ENCODE measurements at places on chromosomes 6 and 20.

DNA sequence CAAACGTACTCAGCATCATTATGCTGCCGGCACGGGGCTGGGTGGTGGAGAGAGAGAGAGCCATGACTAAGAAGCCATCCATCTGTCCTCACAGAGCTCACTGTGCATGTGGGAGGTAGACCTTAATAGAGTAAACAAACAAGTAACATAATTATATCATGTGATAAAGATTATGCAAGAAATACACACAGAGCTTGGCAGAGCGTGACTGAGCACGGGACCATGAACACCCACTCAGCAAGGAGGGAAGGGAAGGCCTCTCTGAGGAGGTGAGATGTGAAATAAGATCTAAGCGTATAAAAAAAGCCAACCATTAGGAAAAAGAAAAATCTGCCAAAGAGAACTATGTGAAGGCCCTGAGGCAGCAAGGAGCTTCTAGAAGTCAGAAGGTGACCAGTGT is 207.5 kb downstream of the PTPRT start:
- DNase-seq: no peak

DNA sequence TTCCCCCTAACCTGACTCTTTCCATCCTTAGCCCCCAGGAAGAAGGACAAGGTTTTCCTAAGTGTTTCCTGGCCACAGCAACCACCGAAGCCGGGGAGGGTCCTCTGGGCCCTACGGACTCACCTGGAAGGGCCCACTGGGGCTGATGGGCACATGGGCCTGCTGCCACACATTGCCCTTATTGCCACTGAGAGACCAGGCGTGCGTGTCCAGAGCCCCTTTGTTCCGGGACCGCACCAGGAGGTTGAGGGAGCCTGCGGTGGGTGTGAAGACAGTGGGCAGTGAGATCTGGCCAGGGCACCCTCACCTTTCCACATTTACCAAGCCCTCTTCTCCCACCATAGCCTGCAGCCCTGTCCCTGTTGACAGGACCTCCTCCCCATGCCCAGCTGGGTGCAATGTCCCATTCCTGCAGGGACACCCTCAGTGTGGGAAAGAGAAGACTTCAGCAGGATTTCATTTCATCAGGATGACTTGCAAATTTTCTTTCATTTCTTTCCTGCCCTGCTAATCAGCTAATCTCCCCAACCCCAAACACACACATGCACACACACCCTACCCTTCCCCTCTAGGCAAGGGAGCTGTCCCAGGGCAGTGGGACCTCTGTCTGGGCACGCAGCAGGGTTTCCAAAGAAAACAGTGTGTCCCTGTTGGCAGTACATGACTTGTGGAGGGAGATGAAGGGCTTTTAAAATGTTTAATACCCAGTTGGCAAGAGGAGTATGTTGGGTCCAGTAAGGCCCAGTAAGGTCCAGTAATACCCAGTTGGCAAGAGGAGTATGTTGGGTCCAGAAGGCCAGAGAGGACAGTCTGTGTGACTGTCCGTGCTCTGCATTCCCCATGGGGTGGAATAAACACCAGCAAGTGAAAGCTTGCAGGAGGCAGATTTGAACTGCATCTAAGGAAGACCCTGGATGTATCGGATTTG is 59.0 kb downstream of the MDGA1 start:
- DNase-seq: no peak

DNA sequence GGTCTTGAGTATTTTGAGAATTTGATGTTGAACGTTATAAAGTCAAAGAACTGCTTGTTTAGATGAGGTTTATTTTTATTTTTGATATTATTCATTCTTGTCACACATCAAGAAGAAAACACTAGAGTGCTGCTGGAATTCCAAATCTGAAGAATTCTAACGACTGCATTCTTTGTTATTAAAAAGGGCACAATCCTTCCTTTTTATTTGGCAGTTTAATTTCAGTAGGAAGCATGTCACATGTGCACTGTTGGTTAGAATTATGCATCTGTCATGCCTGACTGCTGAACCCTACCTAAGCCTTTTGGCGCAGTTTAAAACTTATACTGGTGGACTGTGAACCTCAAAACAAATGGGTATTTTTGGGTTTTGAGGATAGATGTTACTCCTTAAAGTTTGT is 4.0 kb downstream of the ID4 start:
- DNase-seq: no peak

DNA sequence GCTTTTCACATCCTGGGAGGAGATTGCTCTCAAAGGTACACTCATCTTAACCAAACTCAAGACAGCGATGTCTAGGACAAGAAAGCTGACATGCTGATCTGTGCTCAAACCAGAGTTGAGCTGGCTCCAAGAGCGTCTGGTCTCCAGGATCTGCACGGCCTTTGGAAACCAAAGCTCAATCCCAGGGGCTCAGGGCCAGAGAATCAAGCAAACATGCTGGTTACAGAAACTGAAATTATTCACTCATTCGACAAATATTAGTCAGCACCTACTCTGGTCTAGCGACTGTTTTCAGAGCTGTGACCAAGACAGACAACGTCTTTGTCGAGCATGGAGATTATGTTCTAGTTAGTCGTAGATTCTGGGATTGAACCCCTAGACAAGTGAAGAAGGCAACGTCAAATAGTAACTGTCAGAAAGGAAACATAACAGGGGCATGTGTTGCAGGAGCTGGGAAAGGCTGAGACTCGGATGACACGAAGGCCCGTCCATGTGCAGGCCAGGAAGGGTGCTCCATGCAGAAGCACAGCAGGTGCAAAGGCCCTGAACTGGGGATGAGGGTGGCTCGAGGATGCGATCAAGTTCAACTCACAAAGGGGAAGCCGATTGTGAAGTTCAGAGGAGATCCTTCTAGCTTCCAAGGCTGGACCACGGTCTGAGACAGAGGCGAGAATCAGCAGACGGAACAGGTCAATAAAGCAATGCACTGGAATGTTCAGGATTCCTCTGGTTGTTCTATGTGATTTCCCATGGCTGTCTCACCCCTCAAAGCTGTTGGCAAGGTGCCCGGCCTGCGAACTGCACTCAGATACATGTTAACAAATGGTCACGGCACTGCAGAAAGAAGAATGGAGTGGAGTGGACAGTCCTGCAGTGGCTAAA is 12.5 kb upstream of the PCK1 start:
- no peak for DNase-seq

DNA sequence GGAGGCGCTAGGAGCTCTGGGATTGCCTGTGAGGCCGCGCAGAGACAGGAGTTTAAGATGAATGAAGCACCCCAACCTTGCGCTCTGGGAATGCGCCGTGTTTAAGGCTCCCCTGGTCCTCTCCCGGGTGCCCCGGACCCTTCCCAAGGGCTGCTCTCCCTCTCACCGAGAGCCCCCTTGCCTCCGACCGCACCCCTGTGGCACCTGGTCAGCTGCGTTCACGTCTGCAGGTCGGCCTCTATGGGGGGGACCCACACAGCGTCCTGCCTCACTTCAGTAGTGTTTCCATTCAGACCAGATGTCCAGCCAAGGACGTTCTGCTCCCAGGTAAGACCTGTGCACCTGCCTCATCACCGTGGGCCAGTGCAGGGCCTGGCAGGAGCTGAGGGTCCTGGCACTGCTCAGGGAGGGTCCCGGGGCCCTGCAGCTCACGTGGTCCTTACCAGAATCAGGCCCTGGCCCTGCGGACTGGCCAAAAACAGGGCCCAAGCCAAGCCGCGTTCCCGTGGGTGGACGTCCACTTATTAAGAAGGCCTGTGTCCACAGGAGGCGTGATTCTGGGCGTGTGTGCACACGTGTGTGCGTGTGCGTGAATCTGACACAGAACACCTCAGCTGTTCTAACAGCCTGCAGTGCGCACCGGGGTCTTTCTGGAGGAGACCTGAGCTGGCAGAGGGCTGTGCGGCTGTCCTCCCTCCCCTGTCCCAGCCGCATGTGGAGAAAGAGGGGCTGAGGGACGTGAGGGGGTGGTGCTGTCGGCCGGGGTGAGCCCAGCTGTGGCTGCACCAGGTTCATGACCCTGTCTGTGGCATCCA is 79.9 kb upstream of the BHLHE23 start:
- no peak for DNase-seq

DNA sequence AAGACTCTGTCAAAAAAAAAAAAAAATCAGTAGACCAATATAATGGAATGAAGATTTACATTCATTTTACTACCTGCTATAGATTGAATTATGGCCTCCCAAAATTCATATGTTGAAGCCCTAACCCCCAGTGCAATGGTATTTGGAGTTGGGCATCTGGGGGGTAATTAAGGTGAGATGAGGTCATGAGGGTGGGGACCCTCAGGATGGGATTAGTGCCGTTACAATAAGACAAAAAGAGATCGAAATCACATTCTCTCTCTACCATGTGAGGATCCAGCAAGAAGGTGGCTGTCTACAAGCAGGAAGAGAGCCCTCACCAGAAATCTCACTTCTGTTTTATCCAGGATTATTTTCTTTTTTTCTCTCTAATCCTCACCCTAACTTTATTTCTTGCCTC is 100.6 kb upstream of the LOC128125822 start:
- no peak for DNase-seq

DNA sequence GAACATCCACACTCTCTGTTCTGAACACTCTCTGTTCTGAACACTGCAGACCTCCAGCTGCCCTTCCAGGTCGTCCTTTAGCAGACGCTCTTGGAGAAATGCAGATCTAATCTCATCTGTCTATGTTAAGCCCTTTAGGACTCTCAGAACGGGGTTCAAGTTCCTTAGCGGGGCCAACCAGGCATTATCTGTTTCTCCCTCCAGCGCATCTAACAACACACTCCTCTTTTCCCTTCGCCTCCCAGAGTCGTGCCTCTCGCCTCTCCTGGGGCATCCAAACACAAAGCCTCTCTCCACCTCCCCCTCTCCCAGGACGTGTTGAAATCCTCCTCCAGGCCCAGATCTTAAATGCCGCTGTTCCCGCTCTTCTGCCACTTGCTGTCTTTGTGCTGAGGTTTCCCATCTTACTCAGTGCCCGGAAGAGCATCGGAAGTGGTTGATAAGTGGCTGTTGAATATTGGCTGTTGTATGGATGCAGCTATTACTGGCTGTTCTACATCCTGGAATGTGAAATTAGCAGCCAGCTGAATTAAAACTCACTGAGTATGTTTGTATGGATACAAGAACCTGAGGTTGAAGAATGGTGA is 108.4 kb upstream of the GGTLC1 start:
- DNase-seq: no peak

GRCh38 chr20:6863798-6864201 is 96.3 kb downstream of the BMP2 start:
- no peak for DNase-seq

DNA sequence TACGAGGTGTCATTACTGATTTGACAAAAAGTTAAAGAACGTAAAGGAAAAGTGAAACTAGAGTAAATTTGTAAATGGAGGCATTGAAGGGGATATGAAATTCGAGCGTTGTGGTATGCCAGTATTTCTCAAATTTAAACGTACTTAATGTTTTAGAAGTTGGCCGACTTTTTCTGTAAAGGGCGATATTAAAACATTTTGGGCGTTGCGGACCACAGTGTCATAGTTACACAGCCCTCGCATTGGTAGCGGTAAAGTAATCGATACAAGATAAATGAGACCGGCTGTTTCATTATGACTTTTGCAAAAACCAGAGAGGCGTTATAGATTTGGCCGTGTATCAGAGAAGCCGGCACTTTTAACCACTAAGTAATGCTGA is 39.6 kb downstream of the OR2B2 start:
- DNase-seq: no peak

DNA sequence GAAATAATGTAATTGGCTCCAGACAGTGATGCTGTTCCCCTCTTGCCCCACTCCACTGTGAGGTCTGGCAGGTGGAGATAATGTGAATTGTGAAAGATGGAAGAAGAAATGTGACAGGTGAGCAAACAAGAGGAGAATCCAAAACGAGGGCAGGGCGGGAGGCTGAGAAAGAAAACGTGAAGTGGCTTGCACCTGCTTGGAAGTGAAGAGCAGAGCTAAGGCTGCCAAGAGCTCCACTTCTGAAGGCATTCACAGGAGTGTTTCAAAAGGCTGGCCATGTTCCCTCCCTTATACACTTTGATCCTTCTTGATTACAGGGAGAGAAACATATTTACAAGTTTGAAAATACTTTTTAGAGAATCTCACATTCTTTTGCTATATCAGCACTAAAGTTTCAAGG is 359.4 kb downstream of the EPHA7 start:
- no peak for DNase-seq

- DNase-seq: no peak
Measured at GRCh38 chr6:132819405-132820161, 5.2 kb downstream of the RPS12 start.

GRCh38 chr6:170268216-170269129 is 22.4 kb downstream of the DLL1 start:
- DNase-seq: no peak

- DNase-seq: no peak
Measured at GRCh38 chr20:43533060-43533459, 25.6 kb downstream of the L3MBTL1 start.

DNA sequence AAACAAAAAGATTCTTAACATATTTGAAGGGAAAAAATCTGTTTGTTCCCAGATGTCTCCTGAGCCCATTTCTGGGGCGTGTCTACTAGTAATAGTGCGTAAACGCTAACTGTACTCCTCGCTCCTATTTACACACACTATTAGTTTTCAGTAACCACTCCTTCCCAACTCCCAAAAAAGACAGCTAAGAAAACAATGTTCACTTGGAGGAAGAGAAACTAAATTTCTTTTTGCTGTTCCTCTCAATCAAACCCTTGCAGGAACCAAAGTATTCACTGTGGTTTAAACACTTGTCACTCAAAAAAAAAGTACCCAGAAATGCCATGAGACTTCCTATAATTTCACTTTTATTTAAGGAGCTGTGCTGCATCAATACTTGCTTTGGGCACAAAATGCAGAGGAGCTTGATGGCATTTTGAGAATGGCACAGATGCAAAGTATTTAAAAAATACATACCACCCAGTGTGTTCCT is 118.2 kb downstream of the BACH2 start:
- no peak for DNase-seq

- DNase-seq: no peak
Measured at GRCh38 chr6:169542491-169542890, 159.3 kb downstream of the WDR27 start.

DNA sequence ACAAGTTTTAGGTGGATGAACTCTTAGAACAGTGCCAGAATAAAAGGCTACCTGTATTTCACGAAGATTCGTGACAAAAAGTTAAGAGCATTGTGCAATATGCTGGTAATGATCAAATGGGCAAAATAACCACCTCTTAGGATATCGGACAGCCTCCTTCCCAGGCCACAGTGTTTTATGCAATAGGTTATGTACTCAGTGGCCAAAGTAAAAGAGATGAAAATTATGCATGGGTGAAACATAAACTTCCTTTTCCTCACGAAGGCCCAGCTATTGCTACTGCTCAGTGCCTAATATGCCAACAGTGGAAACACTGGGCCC is 153.6 kb upstream of the SIM1 start:
- DNase-seq: no peak

All from stimulated activated CD4-positive, alpha-beta T cell treated with anti-CD3 and anti-CD28 coated beads, Interleukin-1b, Interleukin-23, amount 100 ng/mL, for 1 hour (primary cell).